ENCODE measurements at places on chromosomes 7 and 10.
A peak's percentile ranks its signal among the peaks of the same experiment; 100 is the strongest.

DNA sequence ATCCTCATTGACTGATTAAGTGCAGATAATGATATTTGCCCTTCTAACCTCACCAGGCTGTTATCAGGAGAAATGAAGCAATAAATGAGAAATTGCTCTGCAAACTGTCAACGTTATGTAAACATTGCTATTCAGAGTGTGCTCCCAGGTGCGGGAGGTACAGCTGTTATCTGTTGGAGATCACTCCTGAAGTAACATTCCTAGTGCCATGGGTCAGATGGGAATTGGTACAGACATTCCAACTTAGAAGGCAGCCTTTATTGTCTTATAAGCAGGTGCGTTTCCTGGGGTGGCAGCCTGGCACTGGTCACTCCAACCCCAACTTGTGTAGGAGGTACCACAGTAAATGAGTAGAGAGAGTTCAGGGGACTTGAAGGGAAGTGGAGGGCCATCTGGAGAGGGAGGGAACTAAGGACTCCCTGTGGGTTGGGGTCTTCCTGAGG lies 36.8 kb downstream of the HK1 start:
- DNase-seq = no peak

DNA sequence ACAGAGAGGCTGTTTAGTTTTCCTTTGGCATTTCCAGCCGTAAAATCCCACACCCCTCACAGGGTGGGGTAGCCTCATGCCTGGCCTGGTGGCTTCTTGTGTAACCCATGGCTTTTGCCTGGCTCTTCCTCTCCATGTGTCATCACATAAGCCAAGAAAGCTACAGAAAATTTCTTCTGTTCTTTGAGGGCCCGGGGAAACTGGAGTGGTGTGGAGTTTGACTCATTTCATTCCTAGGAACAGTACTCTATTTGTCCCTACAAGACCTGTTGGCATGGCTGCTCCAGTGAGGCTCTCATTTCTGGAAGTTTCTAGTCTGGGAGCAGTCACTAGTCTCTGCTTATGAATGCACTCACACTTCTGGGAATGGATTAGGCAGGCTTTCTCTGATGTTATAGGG lies 523.9 kb downstream of the SUGCT start:
- DNase-seq = no peak

DNA sequence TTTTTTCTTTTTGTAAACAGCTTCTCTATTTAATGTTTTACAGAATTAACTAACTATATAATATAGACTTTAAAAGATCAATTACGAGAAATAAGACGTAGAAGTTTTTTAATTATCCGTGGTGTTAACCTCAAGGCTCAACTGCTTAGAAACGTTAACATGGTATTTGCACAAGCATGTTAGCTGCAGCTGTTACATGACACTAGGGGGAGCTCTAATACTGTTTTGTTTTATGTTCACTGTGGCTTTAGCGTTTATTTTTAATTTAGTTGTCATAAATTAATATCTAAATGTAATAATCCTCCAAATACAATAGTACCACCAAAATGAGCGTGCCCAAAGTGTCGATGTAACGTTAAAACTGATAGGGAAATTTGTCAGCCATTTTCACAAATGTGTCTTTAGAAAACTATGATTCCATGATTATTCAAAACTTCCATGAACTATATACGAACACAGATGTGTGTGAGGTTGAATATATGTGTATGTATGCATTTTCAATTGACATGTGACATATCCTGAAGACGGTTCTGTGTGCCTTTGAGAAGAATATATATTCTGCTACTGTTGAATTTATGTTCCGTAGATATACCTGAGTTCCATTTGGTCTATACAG lies 828.8 kb upstream of the MBL2 start:
- no peak for DNase-seq

- DNase-seq = no peak
Observed at GRCh38 chr7:953547-954327, 743 bp downstream of the ADAP1 start.

DNA sequence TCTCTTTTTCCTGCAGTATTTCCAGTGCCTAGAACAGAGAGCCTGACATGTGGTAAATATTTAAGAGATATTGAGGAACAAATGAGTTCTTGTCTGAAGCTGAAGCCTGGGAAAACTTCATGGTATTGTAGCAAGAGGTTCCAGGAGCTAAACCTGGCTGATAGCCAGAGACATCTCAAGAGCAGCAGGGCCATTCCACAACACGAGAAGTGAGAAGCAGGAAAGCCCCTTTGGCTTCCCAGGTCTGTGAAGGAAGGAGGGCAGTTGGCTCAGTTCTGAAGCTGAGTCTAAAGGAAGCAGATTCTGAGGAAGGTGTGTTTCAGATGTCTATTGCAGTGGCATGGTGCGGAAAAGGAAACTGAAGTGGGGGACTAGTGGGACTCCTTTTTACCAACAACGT lies 63.8 kb upstream of the FAM204A start:
- DNase-seq = no peak

DNA sequence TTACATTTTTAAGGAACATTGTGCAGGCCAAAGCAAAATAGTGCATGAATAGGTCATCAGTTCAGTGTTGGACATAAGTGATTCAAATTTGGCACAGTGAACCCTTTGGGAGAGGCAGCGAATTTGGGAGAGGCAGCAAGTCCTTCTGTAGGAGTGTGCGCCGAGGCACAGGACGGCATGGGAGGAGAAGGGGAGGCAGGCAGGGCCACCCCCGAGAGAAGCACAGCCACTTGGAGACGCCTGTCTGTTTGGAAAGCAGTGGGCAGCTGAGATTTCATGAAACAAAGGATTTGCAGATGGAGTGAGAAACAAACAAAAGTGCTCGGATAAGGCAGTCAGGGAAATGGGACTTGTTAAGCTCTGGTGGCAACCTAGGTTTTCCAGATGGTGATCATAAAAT lies 30.6 kb downstream of the VIPR2 start:
- no peak for DNase-seq

GRCh38 chr10:74910976-74911350 lies 84.6 kb downstream of the KAT6B start:
- no peak for DNase-seq

- DNase-seq = no peak
Observed at GRCh38 chr10:125631806-125632205, 51.2 kb downstream of the TEX36 start.

- DNase-seq = no peak
Observed at GRCh38 chr10:73018632-73019031, 64.0 kb upstream of the PLA2G12B start.

GRCh38 chr10:7583626-7584025 lies 83.1 kb downstream of the ITIH5 start:
- no peak for DNase-seq

- DNase-seq = no peak
Observed at GRCh38 chr10:132609211-132609610, 71.6 kb downstream of the INPP5A start.

GRCh38 chr7:25832929-25833328 lies 319.1 kb upstream of the NFE2L3 start:
- no peak for DNase-seq

DNA sequence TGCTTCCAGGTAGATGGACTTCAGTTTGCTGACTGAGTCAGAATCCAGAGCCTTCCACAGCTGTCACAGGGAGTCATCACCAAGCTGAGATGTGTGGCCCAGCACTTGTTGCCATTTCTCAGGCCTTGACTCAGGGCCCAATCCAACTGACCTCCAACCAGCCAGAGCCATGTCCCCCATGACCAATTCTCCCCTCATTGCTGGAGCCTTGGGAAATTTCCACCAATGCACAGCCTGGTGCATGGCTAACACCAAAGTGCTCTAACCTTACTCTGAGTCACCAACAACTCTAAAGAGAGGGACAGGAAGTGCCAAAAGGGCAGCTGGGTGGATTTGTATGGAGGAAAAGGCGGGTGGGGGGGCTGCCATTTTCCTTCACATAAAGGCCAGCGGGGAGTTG lies 13.4 kb upstream of the GLI3 start:
- no peak for DNase-seq

DNA sequence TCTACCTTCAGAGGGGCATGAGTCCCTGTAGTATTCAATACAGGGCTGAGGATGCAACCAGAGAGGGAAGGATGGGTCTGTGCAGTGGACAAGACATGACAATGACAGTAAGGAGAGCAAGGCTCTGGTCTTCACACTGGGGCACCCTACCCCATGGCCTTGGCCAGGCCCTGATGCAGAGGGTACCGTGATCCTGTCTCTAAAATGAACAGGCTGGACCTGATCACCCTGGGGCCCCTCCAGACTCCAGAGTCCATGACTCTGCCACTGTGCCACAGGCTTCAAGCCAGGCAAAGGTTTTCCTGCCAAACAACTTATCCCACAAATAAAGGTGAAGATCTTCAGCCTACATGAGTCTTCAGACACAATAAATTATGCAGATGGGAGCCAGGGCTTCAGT lies 4.9 kb downstream of the MAT1A start:
- DNase-seq = no peak

- peak; percentile 40 for DNase-seq
Observed at GRCh38 chr10:22824984-22825383, 102.9 kb upstream of the ARMC3 start.

DNA sequence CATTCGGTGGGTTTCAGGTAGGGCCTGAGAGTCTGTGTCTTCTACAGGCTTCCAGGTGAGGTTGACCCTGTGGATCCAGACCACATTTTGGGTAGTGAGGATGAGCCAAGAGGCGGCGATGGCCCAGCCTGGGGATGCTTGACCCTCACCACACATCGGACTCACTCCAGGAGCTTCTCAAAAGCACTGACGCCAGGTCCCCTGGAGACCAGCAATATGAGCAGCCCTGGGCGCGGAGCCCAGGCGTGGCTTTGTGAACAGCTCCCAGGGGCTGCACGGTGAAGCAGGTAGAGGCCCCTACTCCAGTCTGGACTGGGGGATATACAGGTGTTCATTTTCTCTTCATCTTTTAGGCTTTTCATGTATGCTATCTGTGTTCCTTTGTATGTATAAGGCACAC lies 139.7 kb upstream of the PCBD1 start:
- no peak for DNase-seq

- no peak for DNase-seq
Observed at GRCh38 chr10:30413996-30414576, 19.9 kb upstream of the MAP3K8 start.

Data from H54 (cell line).